ENCODE measurements at places on chromosomes 7 and 10. TPM values are rescaled to one million over a fixed set of nuclear protein-coding genes. Genes with fewer than 3 reads are reported as not detected.

GRCh38 chr7:70071766-70072165, 473.5 kb downstream of the AUTS2 start:
- DNase-seq: no peak

Gene METTL27
- total RNA-seq: 0.41 TPM

DNA sequence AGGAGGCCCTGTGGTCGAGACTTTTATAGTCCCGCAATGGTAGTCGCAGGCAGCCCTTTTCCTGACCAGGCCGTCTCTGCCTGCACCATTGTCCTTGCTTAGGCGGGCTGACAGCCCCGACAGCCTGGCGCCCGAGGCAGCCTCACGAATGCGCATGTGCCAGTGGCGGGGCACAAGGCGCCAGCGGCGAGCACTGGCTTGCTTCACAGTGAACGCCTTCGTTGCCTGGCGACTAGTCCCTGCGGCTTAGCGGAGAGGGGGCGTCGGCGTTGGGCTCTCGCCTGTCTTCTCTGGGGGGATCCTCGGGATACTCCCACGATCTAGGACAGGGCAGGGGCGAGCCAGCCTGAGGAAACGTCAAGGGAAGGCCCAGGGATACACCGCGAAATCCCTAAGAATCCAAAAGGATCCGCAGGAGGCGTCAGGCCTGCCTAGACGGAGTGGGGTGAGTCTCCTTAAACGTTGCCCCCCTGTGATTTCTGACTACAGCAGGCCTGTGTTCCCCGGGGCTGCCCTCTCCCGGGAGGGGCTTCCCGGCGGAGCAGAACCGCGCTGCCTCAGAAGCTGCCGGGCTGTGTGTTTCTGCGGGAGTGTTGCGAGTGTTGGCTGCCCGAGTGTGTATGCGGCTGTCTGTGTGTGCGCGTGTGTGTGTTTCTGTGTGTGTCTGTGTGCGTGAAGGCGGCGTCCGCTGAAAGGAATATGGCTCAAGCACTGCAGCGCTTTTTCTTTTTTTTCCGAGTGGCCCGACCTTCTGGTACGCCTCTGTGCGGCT, 20.5 kb upstream of the ZNF273 start:
- no peak for DNase-seq

Gene SH2D4B
- total RNA-seq: not detected

DNA sequence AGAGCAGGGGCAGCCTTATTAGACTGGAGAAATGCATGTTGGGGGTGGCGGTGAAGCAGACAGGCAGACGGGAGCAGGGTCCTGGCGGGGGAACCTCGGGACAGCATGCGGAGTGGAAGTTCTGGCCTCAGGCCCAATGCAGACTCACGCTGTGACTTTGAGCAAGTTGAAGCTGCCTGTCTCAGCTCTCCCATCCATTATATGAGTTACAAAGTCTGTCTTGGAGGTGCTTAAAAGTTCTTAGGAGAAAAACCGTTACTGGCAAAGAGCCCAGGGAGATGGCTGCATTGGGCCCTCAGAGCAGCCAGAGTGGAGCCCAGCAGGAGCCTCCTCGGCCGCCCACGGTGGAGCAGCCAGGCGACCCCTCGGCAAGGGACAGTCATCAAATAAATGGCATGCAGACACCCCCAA, 509.5 kb downstream of the PLXNA4 start:
- no peak for DNase-seq

DNA sequence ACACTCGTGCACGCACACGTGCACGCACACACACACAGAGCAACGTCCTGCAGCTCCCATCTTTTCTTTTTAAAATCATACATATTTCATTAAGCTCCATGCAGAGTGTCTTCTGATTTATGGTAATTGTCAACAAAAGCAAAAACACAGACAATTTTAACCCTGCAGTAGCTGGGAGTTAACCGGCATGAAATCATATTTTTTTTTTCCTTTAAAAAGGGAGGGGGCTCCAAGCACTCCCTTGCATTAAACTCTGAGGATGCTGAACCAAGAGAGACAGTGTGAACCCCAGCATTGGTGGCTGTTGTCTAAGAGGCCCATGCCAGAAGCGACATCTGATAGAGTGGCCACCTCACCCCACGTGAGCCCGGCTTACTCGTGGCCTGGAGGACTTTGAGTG, 542.6 kb downstream of the DNAJB6 start:
- DNase-seq: no peak

Gene MSMB
- not detected for total RNA-seq

Gene TAS2R40
- not detected for total RNA-seq

GRCh38 chr7:15829691-15830090, 143.2 kb upstream of the MEOX2 start:
- DNase-seq: no peak

- peak; percentile 34 for DNase-seq
Observed at GRCh38 chr10:26890956-26891355, 30.2 kb upstream of the ABI1 start.

Gene GHRHR
- total RNA-seq: not detected

DNA sequence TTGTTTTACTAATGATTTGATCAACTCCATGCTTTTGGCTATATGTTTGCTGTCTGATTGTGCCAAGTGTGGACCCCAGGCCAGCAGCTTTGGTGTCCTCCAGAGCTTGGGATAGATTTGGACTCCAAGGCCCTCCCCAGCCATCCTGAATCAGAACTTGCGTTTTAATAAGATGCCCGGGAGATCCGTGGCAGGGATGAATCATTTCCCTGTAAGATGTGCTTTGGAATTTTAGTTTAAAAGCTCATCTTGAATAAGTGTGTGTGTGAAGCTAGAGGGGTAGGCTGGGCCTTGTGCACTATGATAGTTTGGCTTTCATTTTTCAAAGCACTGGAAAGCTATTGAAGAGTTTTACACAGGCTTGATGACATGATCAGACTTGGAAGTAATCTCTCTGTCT, 66.2 kb upstream of the SDK1 start:
- DNase-seq: no peak

Gene TMEM236
- total RNA-seq: 0.48 TPM

Gene TEX36
- not detected for total RNA-seq

DNA sequence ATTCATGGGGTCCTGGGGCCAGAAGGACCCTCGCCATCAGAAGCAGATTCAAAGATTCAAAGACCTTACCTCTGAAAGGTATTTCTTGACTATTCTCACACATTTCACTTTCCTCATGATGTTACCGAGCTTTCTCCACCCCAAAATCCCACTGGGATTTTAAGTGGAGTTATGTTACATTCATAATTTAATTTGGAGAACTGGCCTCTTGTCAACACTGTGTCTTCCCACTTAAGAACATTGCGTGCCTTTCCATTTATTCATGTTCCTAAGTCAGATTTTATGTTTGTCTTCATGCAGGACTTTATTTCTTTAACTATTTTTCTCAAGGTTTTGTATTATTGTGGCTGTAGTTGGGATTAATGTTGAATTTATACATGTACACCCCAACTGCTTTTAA, 123.5 kb upstream of the BMPER start:
- no peak for DNase-seq

GRCh38 chr10:123998197-123999141, 94.9 kb downstream of the CHST15 start:
- no peak for DNase-seq

DNA sequence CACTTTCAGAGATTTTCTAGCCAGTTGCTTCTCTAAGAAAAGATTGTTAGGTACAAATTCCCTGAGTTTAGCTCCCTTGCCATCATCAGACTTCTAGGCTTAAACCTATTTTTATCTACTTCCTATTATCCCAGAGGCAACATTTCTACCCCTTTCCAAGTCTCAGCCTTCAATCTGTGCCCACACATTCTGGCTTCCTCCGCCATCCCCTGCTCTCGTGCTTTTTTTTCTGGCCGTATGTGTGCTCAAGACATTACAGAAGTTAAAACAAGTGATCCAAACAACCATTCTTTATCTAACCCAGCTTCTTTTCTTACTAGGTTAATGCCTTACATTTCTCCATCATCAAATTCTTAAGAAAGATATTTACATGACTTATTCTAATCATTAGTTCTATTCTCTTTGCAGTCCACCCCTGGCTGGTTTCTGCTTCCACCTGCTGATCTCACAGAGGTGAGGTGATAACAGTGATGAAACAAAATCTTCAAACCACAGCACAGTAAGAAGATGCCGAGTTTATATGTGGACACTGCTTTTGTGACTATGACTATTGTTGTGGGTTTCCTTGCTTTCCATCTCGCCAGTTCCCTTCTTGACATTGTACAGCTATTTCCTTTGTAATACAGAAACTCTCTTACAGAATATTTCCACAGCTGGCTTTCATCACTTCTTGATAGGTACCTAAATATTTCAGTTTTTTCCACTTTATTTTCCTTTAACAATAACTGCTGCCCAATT, 18.3 kb upstream of the CDK6 start:
- DNase-seq: no peak

GRCh38 chr10:29099001-29099400, 189.9 kb upstream of the LYZL1 start:
- no peak for DNase-seq

DNA sequence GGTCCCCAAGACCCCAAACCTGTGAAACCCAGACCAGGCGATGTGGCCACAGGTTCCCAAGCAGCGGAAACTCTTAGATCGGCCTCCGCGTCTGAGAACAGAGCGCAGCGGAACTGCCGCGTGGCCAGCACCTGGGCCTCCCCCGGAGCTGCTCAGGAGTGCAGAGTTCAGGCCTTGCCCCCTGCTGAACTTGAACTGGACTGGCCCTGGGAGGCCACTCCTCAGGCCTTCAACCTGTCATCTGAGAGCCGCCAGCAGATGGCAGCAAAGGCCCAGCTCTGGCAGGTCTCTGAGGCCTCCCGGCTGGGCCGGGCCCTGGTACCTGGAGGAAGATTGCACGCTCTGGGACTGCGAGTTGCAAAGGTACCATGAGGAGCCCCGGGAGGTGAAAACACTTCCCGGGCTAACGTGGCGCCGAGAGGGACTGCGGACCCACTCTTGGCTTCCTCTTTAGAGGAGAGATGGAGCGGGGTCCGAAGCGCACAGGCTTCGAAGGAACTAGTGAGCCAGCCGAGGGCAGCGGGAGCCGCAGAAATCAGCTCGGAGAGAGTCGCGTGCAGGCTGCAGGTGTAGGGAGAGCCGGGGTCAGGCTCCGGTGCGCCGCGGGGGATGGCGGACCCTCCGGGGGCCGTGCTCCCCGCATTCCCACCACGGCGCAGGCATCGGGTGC, 89.2 kb downstream of the PAXIP1 start:
- peak; percentile 14 for DNase-seq

- no peak for DNase-seq
Observed at GRCh38 chr10:34593930-34594329, 221.2 kb downstream of the PARD3 start.

- DNase-seq: no peak
Observed at GRCh38 chr7:156780724-156781455, 112.1 kb downstream of the LMBR1 start.

DNA sequence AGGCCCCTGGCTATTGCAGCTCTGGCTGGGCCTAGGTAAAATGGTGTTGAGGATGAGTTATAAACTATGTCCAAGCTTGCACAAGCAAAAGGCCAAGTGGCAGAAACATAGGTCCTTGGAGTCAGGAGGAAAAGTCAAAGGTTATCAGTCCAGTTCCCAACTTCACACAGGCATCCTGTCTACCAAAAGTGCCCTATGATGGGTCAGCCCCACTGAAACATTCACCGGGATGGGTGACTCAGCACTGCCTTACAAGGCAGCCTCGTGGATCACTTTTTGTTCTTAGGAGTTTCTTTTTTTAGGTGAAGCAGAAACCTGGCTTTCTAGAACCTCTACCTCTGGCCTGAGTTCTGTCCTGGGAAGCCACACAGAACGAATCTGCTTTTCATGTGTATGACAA, 158.8 kb upstream of the LYZL2 start:
- DNase-seq: peak; percentile 64

GRCh38 chr10:33861016-33861704, 526.7 kb upstream of the NRP1 start:
- no peak for DNase-seq

- DNase-seq: no peak
Observed at GRCh38 chr10:103232772-103233488, 12.8 kb upstream of the RPEL1 start.

GRCh38 chr7:48259463-48260280, 88.4 kb downstream of the ABCA13 start:
- no peak for DNase-seq

Gene VPS37D
- 6.9 TPM for total RNA-seq

DNA sequence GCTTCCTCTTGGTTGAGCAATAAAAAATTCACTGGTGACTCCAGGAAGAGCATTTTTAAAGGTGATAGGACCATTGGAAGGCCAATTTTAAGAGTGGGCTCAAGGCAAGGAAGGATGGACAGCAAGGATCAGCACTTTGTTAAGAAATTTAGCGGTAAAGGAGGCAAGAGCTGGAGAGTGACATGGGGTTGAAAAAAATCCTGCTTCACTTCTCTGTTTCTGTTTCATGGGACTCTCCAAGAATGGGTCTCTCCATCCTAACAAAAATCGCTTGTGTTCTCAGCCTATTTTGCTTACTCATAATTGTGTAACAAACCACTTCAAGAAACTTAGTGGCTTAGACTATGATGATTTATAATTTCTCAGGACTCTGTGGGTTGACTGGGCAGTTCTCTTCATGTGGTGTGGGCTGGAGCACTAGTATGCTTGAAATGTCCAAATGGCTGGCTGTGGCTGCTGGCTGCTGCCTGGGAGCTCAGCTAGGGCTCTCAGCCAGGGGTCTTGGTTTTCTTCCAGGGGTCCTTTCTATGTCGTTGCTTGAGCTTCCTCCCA, 59.8 kb upstream of the ZNRF2 start:
- no peak for DNase-seq

DNA sequence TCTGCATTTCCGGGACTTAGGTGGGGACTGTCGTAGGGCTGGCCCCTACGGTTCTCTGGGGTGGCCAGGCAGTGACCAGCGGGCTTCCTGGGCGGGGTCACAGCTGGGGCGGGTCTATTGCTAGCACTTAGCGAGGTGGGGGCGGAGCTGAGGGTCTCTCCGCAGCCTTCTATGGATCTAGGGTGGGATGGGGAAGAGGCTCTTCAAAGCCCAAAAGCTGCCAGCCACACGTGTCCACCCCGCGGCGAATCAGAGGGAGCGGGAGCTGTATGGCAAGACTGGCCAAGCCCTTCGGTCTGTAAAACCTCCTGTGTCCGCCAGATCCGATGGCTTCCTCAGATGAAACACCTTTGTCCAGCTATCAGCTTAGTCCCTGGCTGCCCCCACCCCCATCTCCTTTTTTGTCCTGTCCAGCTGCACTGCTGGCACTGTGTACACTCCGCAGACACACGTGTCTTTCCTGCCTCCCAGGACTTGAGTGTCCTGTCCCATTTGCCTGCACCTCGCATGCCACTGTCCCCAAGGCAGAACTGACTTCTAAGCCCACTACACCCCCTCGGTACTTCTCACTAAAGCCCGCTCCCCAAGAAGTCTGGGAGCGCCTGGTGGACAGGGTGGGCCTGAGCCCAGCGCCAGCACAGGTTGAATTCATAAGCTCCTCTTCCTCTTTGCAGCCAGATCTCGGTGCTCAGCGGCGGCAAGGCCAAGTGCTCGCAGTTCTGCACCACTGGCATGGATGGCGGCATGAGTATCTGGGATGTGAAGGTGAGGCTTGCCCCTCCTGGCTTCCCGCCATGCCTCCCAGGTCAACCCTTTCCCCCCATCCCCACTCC, 14.8 kb downstream of the PDAP1 start:
- DNase-seq: no peak

DNA sequence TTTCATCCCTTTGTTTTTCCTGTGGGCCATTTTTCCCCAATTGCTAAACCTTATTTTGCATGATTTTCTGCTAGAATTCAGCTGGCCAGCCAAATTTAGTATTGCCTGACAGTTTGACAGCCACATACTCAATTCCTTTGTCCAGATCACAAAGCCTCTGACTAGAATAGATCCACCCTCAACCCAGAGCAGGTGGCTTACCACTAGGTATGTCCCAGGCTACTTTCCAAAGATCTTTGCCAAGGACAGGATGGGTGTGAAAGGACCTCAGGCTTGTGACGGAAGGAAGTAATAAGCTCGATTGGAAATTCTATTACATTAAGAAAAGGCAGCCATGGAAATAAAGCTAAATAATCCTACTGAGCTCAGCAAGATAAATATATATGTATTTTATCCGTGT, 50.6 kb upstream of the AGK start:
- no peak for DNase-seq

Gene ADAM12
- 15.4 TPM for total RNA-seq
